Stimulated activated CD8-positive, alpha-beta memory T cell treated with anti-CD3 and anti-CD28 coated beads, Interleukin-7, amount 100 ng/mL, for 24 hours (primary cell): ENCODE measurements at places on chromosomes 5 and 9.

- DNase-seq, result no peak
Observed at GRCh38 chr5:26329562-26330189, 708.7 kb downstream of the CDH9 start.

DNA sequence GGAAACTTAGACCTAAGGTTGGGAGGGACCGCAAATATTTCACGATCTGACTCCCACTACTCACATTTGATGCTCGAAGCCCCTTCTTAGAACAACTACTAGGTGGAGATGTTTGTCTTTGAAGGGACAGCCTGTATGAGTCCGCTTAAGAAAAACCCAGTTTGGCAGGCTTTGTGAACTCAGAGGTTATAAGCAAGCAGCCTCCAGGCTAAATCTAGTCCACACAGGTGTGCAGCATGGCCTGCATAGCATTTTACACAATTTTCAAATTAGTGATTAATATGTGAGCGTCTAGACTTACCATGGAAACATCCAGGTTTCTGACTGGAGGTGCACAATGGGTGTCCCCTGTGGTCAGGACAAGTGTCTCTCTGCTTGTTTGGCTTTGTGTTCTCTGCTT, 127.1 kb downstream of the KIF4B start:
- no peak for DNase-seq

DNA sequence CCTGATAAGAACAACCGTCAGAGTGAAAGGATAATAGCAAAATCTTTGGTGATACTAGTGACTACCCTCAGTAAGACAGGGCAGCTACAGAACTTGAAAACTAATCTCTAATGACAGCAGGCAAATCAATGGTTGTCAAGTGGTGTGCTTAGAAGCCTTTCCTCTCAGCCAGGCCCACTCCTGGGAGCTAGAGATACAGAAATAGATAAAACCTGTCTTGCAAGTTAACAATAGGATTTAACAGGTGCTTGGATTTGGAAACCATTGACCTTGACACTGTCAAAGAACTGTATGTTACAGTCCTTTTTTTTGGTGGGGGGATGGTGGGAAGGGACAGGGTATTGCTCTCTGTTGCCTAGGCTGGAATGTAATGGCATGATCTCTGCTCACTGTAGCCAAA, 118.6 kb downstream of the BASP1 start:
- no peak for DNase-seq

DNA sequence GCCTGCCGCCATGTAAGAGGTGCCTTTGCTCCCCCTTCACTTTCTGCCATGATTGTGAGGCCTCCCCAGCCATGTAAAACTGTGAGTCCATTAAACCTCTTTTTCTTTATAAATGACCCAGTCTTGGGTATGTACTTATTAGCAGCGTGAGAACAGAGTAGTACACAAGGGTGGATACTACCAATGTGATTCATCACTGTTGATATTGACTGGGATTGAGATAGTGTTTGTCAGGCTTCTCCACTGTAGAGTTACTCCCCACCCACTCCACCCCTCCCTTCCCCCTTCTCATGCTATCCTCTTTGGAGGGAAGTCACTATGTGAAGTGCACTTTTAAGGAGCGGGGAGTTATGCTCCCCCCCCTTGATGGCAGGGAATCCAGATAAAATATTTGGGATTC, 11.4 kb upstream of the CRHBP start:
- no peak for DNase-seq

DNA sequence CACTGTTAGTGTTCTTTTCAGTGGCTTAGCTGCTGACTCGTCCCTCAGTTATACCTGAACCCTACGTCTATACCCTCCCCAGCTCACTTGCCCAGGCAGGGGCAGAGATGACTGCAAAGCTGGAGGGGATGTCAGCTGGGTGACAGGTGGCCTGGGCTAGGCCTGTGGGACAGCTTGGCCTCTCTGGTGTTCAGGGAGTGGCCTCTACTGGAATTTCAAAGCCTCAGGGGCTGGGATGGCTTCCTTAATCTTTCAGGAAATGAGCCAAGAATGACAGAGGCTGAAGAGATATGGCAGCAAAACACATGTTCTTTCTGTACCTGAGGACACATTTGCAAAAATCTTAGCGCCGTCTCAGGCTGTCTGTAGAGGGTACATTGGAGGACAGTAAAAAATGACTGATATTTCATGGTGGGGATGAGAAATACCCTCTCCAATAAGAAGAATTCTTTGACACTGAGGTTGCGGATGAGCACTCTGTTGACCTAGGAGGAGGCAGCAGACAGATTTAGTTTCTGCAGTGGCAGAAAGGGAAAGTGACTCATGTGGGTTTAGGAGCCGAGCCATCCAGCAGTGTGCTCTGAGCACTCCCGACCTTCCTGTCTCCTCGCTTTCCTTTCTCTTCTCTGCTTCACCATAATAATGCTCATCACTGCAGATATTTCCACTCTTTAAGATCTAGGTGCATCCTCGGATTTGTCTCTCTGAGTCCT, 54.4 kb downstream of the ENTREP1 start:
- DNase-seq, result no peak

- no peak for DNase-seq
Observed at GRCh38 chr5:124824637-124825158, 78.3 kb upstream of the ZNF608 start.

GRCh38 chr5:157186309-157187045, 5.8 kb downstream of the ITK start:
- no peak for DNase-seq

- DNase-seq, result no peak
Observed at GRCh38 chr9:36169708-36170107, 520 bp downstream of the CCIN start.

- DNase-seq, result no peak
Observed at GRCh38 chr5:63233361-63233760, 654.7 kb downstream of the LRRC70 start.

- DNase-seq, result no peak
Observed at GRCh38 chr5:53871775-53872174, 311.3 kb downstream of the NDUFS4 start.
